Stimulated activated CD8-positive, alpha-beta memory T cell treated with anti-CD3 and anti-CD28 coated beads, Interleukin-4, amount 100 ng/mL, for 1 hour (primary cell): ENCODE measurements at places on chromosomes 11 and 22.

- DNase-seq = no peak
Measured at GRCh38 chr22:17358415-17358814, 10.8 kb upstream of the CECR2 start.

DNA sequence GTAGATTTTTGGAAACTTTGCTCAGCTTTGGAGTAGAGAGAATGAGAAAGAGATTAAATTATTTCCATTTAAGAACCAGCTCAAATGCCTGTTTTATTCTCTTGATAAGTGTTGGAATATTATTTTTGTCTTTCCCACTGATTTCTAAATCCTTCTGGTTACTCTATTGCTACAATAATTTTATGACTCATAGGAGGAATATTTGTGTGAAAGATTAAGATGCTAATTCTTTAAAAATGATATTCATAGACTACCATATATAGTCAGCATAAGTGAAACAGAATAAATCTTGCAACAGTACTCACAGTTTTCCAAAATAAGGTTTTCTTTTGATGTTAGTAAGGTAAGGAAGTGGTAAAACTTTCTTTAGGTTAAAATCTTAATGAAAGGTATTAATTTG, 60.9 kb downstream of the YAP1 start:
- no peak for DNase-seq

GRCh38 chr22:43832393-43833265, 20.5 kb upstream of the EFCAB6 start:
- DNase-seq = no peak

DNA sequence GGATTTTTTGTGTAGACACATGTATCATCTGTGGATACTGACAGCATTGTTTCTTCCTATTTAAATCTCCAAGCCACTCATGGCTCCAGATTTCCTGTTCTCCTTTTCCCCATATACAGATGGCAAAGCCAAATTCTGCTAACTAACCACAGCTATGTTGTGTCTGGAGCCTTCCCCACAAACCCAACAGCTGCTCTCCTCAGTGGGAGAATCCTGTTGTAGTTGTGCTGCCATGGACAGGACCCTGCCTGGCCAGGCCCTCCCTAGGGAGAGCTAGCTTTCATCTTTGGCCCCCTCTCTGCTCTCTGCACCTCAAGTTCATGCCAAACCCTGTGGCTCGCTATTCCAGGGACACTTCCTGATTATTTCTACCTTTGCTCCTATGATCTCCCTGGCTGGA, 106.4 kb upstream of the CCDC90B start:
- DNase-seq = no peak
